ENCODE measurements at places on chromosomes 2 and 18.

GRCh38 chr18:55794288-55795052 lies 206.5 kb upstream of the TCF4 start:
- no peak for DNase-seq

- no peak for DNase-seq
These were observed 223.1 kb upstream of the SP5 start for GRCh38 chr2:170492010-170492409.

DNA sequence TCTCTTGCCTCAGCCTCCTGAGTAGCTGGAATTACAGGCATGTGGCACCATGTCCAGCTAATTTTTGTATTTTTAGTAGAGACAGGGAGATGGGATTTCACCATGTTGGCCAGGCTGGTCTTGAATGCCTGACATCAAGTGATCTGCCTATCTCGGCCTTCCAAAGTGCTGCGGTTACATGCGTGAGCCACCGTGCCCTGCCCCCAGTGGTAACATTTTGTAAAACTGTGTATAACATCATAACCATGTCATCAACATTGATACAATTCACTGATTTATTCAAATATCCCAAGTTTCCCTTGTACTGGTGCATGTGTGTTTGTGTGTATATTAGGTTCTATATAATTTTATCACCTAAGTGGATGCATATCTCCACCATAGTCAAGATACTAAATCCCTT lies 70.0 kb downstream of the PDCL3 start:
- no peak for DNase-seq

- no peak for DNase-seq
These were observed 47.9 kb downstream of the CACNB4 start for GRCh38 chr2:152050915-152051314.

DNA sequence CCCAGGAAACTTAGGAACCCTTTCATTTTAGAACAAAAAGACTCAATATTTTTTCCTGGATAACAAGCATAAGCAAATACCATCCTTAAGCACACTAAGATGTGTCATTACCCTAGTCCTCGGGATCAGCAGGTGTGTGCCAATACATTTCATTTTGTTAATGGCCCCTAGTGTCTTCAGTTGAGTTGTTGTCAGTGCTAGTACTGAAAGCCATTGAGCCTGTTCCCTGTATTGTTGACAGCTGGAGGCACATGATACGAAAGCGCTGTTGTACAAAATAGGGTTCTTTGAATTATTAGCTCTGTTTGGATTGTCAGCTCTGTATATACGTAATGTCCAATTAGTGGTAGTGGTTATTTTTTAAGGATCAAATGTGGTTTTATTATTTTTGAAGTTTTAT lies 29.5 kb downstream of the VAPA start:
- DNase-seq: no peak

DNA sequence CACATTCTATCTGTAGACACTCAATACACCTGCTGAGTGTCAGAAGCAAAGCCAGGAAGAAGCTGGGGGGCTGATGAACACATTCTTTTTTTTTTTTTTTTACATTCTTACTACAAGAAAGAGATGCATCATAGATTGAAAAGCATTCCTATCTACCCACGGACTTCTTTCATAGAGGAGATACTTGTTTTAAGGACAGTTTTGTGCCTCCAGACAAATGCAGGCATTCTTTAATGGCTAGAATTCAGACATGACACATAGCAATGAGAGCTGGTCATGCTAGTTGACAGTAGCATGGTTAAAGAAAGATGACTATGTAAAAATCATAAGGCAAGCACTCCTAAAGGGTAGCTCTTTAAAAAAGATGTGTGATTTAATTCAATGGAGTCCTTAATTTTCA lies 110.2 kb downstream of the EPHA4 start:
- DNase-seq: no peak

- DNase-seq: no peak
These were observed 17.4 kb downstream of the SRD5A2 start for GRCh38 chr2:31563273-31563839.

Data from Jurkat, Clone E6-1 (cell line).